Osteoblast (primary cell): ENCODE measurements at places on chromosomes 2 and 18. TPM values are rescaled to one million over a fixed set of nuclear protein-coding genes. Genes with fewer than 3 reads are reported as not detected.

GRCh38 chr2:237154082-237154638 is 68.5 kb downstream of the COPS8 start:
- DNase-seq = no peak
- peaks cover 38% of the 10 kb centered on the region for H3K4me1 ChIP-seq
- H3K36me3 ChIP-seq = no peaks in the 10 kb centered on the region
- H3K27ac ChIP-seq = no peak overlapping the region

- H3K4me1 ChIP-seq = peaks cover 17% of the 10 kb centered on the region
- H3K4me3 ChIP-seq = no peak overlapping the region
- no peak overlapping the region for H3K27ac ChIP-seq
- H3K27me3 ChIP-seq = no peaks in the 10 kb centered on the region
- H3K36me3 ChIP-seq = no peaks in the 10 kb centered on the region
These were observed 14.7 kb upstream of the IKZF2 start for GRCh38 chr2:213166109-213166508.

GRCh38 chr2:226638576-226638975 is 161.0 kb downstream of the IRS1 start:
- no peak overlapping the region for H3K27ac ChIP-seq
- DNase-seq = no peak
- peaks cover 9% of the 10 kb centered on the region for H3K4me1 ChIP-seq
- no peaks in the 10 kb centered on the region for H3K27me3 ChIP-seq
- no peak overlapping the region for H3K4me3 ChIP-seq

DNA sequence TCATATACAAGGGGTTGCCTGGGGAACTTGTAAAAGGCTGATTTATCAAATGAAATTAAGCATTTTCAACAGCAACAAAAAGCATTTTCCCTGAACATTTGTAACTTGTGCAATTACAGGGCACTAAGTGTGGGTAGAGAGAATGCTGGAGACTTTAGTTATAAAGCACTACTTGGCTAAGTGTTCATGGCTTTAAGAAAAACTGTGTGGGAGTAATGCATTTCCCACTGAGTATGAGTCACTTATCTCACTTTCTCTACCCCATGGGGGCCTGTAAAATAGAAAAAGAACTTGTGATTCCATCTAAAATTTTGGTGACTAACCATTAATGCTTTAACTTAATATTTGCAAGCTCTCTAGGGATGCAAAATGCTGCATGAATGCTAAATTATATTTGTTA is 193.4 kb downstream of the CCDC102B start:
- no peak overlapping the region for H3K27ac ChIP-seq
- DNase-seq = peak; percentile 69
- H3K4me1 ChIP-seq = no peaks in the 10 kb centered on the region
- no peak overlapping the region for H3K4me3 ChIP-seq

GRCh38 chr18:376311-376710 is 108.5 kb upstream of the THOC1 start:
- H3K4me1 ChIP-seq = peaks cover 10% of the 10 kb centered on the region
- H3K27ac ChIP-seq = no peak overlapping the region
- H3K27me3 ChIP-seq = no peaks in the 10 kb centered on the region
- no peak overlapping the region for H3K4me3 ChIP-seq
- DNase-seq = no peak
- H3K36me3 ChIP-seq = no peaks in the 10 kb centered on the region

DNA sequence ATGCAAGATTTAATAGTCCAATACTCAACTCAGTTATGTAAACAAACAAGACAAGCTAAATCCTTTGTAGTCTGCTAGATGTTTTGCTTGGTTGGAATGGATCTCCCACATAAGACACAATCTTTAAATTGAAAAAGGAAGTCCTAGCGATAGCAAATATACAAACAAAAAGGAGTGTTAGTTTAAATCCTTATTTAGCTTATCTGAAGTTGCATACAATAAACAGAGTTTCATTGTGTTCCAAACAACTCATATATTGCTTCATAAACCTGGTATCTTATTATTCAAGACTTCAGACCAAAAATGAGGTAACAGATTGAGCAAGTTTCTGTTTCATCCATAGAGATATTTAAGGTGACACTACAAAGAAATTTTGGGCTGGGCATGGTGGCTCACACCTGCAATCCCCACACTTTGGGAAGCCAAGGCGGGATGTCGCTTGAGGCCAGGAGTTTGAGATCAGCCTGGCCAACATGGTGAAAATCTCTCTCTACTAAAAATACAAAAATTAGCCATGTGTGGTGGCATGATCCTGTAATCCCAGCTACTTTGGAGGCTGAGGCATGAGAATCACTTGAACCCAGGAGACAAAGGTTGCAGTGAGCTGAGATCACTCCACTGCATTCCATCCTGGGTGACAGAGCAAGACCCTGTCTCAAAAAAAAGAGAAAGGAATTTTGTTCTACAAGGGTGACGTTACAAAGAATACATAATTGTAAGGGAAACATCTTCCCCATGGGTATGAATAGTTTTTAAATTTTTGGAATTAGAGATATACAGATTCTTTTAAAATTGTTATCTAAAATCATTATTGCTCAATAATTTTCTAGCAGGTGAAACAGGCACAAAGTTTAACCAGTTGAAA is 150.5 kb upstream of the L3MBTL4 start:
- H3K4me3 ChIP-seq = no peak overlapping the region
- no peaks in the 10 kb centered on the region for H3K4me1 ChIP-seq
- no peaks in the 10 kb centered on the region for H3K36me3 ChIP-seq
- no peak for DNase-seq
- no peaks in the 10 kb centered on the region for H3K27me3 ChIP-seq

DNA sequence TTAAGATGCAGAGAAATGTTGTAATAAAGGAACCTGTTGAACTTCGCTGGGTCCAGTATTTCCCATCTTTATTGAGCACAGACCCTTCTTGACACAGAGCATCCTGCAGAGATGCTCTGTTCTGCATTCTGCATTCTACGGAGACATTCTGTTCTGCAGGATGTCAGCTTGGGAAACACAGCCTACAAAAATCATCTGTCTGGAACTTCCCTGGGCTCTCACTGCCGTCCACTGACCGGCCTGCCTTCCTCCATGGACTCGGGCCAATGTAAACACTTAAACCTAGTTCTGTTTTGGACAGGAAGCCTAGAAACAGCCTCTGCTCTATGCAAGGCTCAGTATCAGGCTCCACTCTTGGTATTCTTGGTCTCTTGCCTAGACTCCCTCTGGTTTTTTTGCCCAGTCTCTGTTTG is 90.0 kb upstream of the PPP1CB start:
- no peak for DNase-seq
- peaks cover 48% of the 10 kb centered on the region for H3K4me1 ChIP-seq
- no peaks in the 10 kb centered on the region for H3K27me3 ChIP-seq
- H3K4me3 ChIP-seq = no peak overlapping the region

DNA sequence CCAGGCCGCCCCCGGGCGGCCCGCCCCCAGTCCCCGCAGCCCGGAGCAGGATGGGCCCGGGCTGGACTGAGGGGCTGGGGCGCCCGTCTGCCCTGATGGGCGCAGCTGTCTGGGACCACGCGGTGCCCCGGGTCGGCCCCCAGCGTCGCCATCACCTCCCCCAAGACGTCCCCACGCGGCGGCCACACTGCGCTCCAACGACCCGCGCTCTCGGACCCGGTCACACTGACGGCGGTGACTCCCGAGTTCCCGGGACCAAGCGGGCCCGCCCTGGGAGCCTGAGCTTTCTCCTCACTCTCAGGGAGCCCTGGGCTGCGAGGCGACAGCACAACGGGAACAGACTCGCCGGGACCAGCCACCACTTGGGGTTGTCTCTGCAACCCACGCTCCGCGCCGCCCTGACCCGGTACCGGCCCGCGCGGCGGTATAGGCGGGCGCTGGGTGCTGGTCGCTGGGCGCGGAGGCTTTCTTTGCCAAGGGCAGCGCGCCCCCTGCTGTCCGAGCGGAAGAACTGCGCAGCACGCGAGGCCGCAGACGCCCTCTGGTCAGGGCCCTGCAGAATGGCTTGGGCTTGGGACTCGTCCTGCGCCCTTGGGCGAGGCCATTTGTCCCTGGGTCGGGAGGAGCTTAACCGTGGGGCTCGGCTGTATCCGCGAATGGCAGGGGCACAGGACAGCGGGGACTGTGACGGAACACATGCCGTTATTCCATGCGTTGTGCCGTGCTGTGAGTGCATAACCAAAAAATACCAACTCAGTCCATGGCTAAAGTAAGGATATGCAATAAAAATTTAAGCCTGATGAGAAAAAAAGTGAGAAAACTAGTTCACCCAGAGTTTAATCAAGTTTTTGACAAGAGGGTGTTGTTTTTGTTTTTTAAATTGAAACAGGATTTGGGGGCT is 54.8 kb upstream of the ANKRD62 start:
- no peaks in the 10 kb centered on the region for H3K27me3 ChIP-seq
- peaks cover 18% of the 10 kb centered on the region for H3K4me1 ChIP-seq
- peak overlapping the region; percentile 77 for H3K4me3 ChIP-seq
- DNase-seq = peak; percentile 97
- no peaks in the 10 kb centered on the region for H3K36me3 ChIP-seq
- H3K27ac ChIP-seq = peak overlapping the region; percentile 57

DNA sequence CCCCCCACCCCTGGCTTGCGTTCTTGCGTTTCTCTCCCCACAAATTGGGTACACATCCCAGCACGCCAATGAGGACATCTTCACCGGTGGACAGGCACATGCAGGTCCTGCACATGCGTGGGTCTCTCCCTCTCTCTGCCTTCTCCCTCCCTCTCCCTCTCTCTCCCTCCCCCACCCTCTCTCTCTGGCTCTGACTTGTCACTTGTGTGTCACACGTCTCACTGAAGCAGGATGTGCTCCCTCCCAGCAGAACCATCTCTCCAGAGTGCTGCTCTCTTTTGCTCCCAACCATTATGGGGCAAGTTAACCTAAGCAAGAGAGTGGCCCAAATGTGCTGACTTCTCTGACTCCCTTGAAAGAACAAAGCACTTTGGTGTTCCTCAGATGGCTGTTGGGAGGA is 120.8 kb upstream of the CAB39 start:
- no peak for DNase-seq
- H3K27ac ChIP-seq = no peak overlapping the region
- H3K36me3 ChIP-seq = no peaks in the 10 kb centered on the region
- H3K4me1 ChIP-seq = no peaks in the 10 kb centered on the region

GRCh38 chr2:75415731-75416130 is 145.0 kb downstream of the EVA1A start:
- no peaks in the 10 kb centered on the region for H3K36me3 ChIP-seq
- H3K4me3 ChIP-seq = no peak overlapping the region
- peaks cover 53% of the 10 kb centered on the region for H3K27me3 ChIP-seq
- no peak for DNase-seq

DNA sequence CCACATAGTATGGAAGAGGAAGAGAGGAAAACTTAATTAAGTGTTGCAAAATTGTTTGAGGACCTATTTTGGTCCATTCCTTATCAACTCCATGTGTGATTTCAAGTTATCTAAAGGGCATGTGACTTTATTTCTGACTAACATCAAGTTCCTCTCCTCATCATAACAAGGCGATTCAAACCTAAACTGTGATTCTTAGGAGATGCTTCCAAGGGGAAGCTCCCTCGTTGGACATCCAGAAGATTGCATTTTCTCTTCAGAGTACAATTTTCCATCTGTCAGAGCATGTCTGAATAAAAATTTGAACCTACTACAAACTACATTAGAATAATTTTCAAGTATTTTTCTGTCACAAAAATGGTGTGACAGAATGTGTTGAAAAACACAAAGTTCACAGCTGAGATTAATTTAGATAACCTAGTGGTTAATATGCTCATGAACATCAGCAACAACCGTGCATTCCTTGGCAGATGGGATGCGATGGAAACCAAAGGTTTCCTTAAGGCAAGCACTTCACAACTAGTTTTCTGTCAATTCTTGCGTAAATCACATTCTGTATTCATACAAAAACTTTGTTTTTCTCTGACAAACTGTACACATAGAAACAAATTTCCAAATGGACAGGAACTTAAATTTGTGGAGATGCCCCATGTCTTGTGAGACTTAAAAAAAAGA is 4.2 kb downstream of the SFT2D3 start:
- H3K4me3 ChIP-seq = no peak overlapping the region
- peak; percentile 83 for DNase-seq
- H3K4me1 ChIP-seq = peaks cover 4% of the 10 kb centered on the region

- H3K36me3 ChIP-seq = no peaks in the 10 kb centered on the region
- no peaks in the 10 kb centered on the region for H3K27me3 ChIP-seq
- H3K4me3 ChIP-seq = no peak overlapping the region
- no peak overlapping the region for H3K27ac ChIP-seq
- DNase-seq = no peak
- peaks cover 6% of the 10 kb centered on the region for H3K4me1 ChIP-seq
These were observed 5.7 kb upstream of the C2orf80 start for GRCh38 chr2:208195531-208195930.

DNA sequence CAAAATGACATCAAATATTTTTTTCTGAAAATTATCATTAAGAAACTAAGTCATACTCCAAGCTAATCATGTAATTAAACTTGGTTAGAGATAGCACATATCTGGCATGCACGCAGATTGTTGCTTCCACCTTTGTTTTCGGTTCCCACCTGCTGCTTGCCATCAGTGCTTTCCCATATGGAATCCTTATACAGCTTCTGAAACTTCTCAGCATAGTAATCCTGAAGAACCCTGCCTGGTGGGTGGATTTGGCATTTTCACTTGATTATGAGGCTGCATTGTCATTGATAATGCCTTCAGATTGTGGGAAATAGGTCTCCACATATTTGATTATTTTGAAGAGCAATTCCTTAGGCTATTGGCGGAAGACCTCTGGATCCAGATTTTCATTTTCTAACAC is 47.5 kb downstream of the ZC3H6 start:
- H3K27me3 ChIP-seq = no peaks in the 10 kb centered on the region
- no peak overlapping the region for H3K27ac ChIP-seq
- H3K4me3 ChIP-seq = no peak overlapping the region
- DNase-seq = no peak
- peaks cover 6% of the 10 kb centered on the region for H3K36me3 ChIP-seq

- no peak for DNase-seq
- no peak overlapping the region for H3K4me3 ChIP-seq
- no peaks in the 10 kb centered on the region for H3K27me3 ChIP-seq
- H3K36me3 ChIP-seq = peaks cover 7% of the 10 kb centered on the region
- H3K27ac ChIP-seq = no peak overlapping the region
These were observed 22.9 kb downstream of the ITGAV start for GRCh38 chr2:186612555-186613440.

DNA sequence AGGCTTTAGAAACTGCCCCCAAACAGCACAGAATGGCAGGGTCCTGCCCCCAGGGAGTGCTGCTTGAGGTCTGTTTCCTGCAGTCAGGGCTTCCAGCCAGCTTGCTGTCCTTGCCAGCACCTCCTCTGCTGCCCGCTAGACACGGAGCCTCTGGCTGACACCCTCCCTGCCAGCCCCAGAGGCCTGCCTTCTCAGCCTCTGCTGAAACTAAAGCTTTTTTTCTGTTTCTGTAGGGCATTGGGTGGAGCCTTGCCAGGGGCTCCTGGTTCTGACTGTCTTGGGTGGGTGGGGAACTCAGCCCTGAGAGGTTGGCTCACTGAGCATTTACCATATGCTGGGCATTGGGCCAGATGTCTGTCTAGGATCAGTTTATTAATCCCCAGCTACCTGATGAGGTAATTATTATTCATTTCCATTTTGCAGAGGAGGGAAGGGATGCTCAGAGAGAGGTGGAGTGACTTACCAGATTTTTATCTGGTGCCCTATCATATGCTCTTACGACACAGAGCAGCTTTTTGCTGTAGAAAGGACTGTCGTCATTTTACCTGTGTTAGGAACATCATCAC is 35.4 kb downstream of the INPP4A start:
- H3K27me3 ChIP-seq = no peaks in the 10 kb centered on the region
- H3K4me3 ChIP-seq = no peak overlapping the region
- no peaks in the 10 kb centered on the region for H3K36me3 ChIP-seq
- DNase-seq = peak; percentile 92
- H3K4me1 ChIP-seq = peaks cover 14% of the 10 kb centered on the region

The SFT2D3 gene
- 5.8 and 6.5 TPM in 2 replicates for total RNA-seq

The RTN4 gene
- total RNA-seq = 316 and 355 TPM in 2 replicates

The SLC8A1 gene
- 77.2 and 82.9 TPM in 2 replicates for total RNA-seq

The ACTG2 gene
- 0.72 TPM in 1 of 2 replicates, not detected in the other for total RNA-seq

The YES1 gene
- total RNA-seq = 97.5 and 99.5 TPM in 2 replicates

The IL1B gene
- 0.36 TPM in 1 of 2 replicates, not detected in the other for total RNA-seq

The PPP1R1C gene
- 0.29 and 0.36 TPM in 2 replicates for total RNA-seq
